G401 (cell line): ENCODE measurements at places on chromosomes 11 and 22.

DNA sequence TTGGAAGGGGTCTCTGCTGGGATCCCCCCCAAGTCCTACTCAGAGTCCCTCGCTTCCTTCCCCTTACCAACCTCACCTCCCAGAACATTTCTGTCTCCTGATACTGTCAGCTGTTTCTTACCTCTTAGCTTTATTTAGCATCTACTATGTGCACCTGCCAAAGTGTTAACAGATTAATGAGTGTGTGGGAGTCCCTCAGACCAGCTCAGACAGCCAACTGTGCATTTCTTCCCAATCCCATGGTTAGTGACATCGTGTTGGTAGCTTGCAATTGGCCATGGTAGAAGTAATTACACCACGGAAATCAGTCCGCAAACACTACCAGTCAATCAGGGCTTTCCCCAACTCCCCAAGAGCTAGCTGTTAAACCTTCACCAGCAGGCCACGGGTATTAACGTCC lies 150.6 kb downstream of the DSCAML1 start:
- DNase-seq, result no peak

- no peak for DNase-seq
Observed at GRCh38 chr11:10495464-10495786, 40.4 kb downstream of the AMPD3 start.

- peak; percentile 86 for DNase-seq
Observed at GRCh38 chr22:20602609-20603164, 95.3 kb downstream of the MED15 start.

DNA sequence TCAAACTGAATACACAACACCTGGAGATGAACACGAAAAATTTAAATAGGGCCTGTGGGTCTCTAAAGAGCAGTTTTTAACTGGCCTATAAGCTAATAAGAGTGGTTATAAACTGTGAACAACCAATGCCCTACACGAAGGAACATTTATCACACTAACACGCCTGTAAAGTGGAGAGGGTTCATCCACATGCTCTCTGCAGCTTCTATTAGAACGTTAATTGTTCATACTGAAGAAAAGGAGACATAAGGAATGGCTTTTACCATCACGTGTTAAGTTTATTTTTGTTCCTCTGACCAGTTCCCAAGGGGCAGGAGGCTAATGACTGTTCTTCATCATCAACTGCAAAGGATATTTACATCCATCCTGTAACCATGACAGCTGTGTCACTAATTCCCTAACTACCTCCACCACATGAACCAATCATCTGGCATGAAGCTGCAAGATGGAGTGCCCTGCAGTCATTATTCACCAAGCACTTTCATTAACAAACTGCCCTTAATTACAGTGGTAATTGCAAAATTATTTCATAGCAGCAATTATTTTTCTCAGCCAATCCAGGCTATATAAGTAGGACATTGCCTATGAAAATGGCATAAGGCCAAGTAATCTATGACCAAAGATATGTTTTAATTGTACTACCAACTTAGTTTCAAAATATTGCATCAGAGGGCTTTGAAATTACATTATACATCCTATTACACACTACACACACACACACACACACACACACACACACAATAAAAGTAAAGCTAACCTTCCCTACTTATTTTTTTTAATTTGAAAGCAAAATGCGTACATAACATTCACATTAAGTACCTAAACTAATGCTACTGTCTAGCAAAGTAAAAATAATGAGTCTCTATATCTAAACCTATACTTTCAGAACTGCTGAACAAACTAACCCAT lies 186.7 kb downstream of the CADM1 start:
- no peak for DNase-seq

- no peak for DNase-seq
Observed at GRCh38 chr11:125402435-125402834, 93.6 kb downstream of the FEZ1 start.

DNA sequence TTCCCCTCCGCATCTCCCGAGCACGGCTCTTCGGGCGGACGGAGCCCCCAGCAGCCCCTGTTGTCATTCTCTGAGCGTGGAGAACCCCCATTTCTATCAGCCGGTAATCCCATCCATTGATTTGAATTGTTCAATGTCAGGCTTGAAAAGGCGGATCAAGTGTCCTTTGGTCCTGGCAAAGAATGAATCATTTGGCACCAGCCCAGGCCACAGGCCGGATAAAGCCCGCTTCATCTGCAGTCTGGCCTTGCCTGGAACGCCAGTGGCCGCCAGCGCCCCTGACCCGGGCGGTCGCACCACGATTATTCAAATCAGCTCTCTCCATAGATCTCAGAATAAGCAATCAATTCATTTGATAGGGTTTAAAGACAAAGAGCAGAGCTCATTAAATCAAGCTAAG lies 188.9 kb downstream of the BRD1 start:
- DNase-seq, result peak; percentile 29

DNA sequence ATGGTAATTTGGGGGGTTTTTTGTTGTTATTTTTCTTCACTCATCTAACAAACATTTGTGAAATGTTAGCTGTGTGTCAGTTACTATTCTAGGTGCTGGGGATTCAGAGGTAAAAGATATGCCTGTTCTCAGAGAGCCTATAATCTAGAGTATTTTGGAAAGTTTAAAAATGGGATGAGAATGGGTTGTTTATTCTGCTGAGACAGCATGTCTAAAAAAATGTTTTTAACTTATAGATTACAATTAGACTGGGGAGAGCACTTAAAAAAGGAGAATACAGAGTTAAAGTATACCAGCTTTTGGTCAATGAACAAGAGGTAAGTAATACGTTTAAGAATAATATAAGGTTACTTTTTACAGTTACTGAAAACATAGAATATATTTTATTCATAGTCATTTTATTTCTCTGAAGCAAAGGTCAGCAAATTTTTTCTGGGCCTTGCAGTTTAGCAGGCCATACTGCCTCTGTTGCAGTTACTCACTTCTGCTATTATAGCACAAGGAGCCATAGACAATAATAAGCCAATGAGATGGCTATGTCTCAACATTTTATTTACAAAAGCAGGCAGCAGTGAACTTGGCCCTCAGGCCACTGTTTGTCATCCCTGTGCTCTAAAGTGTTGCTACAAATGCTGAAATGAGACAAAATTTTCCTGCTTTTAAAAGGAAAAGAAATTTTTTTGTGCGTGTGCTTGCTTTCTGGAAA lies 60.0 kb downstream of the DKK3 start:
- DNase-seq, result no peak

DNA sequence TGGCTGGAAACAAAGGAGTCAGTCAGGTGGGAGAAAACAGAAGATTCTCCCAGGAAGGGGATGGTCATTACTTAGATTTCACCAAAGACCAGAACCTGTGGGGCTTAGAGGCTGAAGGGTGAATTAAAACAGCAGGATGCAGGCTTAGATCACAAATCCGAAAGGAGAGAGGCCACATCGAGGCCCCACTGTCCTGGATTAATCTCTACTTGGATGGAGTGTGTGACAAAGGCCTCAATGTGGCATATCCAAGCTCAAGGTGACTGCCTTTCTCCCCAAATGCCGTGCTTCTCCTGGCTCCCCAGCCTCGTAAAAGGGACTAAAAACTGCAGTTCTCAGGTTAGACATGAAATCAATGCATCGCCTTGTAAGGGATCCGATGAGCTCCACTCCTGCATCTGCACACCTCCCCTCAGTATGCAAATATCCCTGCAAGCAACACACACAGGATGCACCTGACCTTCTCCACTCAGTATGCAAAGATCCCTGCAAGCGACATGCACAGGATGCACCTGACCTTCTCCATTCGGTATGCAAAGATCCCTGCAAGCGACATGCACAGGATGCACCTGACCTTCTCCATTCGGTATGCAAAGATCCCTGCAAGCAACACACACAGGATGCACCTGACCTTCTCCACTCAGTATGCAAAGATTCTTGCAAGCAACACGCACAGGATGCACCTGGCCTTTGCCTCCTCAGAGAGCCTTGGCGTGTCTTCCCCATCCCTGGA lies 447.4 kb downstream of the BRD1 start:
- DNase-seq, result peak; percentile 35

DNA sequence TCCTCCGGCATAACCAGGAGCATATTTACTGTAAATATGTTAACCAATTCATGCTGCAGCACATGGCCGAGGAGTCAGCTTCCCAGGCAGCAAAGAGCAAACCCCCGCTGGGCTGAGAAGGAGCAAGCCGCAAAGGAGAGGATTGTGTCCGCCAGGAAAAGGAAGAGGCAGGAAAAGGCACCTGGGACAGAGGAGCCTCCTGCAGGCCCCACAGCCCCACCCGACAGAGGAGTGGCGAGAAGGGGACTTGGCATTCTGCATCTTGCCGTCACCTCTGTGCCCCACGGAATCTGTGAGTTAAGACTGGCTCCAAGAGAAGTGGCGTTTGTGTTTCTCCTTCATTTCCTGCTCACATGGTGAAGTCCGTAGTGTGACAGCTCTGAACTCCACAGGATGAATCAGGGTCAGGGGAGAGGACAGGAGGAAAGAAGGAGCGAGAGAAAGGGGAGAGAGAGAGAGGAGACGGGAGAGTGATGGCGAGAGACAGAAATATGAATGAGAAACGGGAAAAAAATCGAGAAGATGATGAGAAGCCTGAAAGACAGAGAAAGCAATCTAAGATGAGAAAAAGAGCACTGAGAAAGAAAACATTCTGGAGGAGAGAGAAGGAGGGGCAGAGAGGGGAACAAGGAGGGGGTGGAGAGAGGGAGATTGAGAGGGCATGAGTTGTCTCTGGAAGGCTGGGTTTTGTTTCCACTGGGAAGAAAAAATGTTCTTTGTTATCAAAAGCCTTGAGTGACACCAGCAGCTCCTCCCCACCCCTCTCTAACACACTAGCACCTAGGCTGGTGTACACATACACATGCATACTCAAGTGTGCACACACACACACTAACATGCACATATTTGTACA lies 489.6 kb downstream of the MN1 start:
- DNase-seq, result no peak

DNA sequence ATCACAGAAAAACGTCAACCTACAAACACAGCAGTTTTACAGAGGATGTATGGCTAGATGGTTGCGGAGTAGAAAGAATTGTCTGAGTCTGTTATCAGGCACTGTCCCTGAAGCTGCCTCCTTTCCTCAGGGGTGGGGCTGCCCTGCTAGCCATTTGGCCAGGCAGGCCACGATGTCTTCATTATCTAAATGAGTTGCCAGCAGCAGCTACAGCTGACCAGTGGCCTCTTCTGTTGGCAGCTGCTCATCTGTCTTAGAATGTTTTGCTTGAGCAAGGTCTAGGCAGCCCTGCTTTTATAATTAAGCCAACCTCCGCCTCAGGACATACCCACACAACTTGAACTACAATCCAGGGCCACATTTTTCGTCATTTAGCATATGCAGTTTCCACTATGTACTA lies 17.5 kb downstream of the SLC6A5 start:
- DNase-seq, result no peak

DNA sequence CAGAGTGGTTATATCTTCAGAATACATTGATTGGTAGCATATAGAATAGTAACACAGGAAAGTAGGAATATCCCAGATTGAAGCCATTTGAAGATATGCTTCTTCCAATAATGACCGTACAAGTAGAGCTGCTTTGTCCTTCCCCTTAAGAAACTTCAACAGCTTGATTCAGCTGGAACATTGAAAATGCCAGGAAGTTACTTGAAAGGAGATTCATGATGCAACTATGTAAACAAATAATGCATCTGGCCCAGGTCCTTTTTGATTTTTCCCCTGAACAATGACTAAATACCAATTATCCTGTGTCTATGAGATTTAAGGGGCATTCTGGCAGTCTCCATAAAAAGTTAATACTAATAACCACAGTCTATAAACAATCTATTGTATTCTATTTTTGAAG lies 3.0 kb downstream of the DKK3 start:
- no peak for DNase-seq

DNA sequence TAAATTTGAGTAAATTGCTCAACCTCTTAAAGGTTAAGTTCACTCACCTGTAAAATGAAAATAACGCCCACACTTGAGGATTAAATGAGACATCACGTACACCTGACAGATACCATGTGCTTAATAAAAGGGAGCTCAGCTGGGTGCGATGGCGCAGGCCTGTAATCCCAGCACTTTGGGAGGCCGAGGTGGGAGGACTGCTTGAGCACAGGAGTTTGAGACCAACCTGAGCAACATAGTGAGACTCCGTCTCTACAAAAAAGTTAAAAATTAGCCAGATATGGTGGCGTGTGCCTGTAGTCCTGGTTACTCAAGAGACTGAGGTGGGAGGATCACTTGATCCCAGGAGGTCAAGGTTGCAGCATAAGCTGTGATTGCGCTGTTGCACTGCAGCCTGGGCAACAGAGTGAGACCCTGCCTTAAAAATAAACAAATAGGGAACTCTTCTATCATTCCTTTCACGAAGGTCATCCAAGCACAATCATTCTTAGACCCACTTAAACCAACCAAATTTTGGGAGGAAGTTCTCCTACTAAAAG lies 134.1 kb downstream of the BBOX1 start:
- no peak for DNase-seq

- peak; percentile 6 for DNase-seq
Observed at GRCh38 chr11:15199693-15200092, 85.0 kb downstream of the INSC start.

DNA sequence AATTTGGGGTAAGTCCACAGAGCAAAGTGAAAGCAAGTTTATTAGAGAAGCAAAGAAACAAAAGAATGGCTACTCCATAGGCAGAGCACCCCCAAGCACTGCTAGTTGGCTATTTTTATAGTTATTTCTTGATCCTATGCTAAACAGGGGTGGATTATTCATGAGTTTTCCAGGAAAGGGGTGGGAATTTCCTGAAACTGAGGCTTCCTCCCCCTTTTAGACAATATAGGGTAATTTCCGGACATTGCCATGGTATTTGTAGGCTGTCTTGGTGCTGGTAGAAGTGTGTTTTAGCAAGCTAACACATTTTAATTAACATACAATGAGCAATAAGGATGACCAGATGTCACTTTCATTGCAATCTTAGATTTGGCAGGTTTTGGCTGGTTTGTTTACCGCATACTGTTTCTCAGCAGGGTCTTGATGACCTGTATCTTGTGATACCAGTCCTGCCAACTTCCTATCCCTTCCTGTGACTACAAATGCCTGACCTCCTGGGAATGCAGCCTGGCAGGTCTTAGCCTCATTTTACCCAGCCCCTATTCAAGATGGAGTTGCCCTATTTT lies 937 bp upstream of the C1QTNF6 start:
- DNase-seq, result peak; percentile 89

DNA sequence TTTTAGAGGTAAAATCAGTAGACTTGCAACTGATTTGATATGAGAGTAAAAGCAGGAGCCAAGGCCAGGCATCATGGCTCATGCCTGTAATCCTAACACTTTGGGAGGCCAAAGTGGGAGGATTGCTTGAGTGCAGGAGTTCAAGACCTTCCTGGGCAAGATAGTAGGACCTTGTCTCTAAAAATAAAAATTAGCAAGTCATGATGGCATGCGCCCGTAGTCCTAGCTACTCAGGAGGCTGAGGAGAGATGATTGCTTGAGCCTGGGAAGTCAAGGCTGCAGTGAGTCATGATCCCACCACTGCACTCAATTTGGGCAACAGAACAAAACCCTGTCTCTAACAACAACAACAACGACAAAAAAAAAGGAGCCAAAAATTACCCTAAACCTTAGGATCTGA lies 13.5 kb downstream of the SGSM3 start:
- no peak for DNase-seq

DNA sequence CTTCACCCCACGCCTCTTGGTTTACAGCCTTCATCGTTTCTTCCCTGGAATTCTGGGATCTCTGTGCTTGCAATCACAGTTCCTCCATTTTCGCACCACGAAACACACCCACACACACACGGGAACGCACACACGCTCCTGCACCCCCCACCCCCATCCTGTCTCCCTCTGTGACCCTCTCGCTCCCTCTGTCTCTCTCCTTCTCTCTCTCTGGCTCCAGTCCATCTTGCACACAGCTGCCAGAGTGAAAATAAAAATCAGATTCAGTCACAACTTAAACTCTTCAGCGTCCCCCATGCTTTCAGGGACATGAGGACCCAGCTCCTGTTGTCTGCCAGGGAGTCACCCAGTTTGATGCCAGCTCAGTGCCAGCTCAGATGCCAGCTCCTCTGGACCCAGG lies 3.0 kb downstream of the GAL start:
- no peak for DNase-seq
